Mesothelial cell of epicardium (in vitro differentiated cells): ENCODE measurements at places on chromosomes 1 and 21.

- no peak overlapping the region for H3K4me3 ChIP-seq
- peaks cover 44% of the 10 kb centered on the region for H3K4me1 ChIP-seq
- DNase-seq: no peak
- H3K36me3 ChIP-seq: no peaks in the 10 kb centered on the region
Observed at GRCh38 chr1:223700942-223701637, 11.2 kb upstream of the CAPN2 start.

- H3K27me3 ChIP-seq: no peaks in the 10 kb centered on the region
- H3K27ac ChIP-seq: peak overlapping the region; percentile 72
- H3K4me1 ChIP-seq: peaks cover 17% of the 10 kb centered on the region
- no peak overlapping the region for H3K4me3 ChIP-seq
- DNase-seq: no peak
Observed at GRCh38 chr1:244242446-244242845, 191.4 kb downstream of the ZBTB18 start.

- no peak for DNase-seq
- H3K36me3 ChIP-seq: no peaks in the 10 kb centered on the region
- H3K27me3 ChIP-seq: peaks cover 19% of the 10 kb centered on the region
- no peak overlapping the region for H3K4me3 ChIP-seq
Observed at GRCh38 chr1:169588785-169589485, 2.7 kb upstream of the F5 start.

DNA sequence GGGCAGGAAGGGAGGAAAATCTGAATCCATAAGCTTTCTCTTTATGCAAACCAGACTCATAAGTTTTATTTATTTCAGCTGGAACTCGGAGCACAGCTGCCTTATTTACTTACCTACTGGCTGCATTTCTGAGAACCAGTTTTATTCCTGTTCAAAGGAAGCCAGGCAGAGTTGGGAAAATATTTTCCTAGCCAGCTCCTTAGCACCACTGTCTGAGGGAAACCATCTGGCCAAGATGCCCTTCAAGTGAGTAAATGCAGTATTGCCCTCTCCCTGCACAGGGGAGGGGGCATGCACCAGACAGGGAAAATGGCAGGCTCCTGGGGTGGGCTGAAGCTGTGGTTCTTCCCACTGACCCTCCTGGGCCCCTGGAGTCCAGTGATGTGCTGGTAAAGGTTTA is 28.9 kb upstream of the FMOD start:
- DNase-seq: no peak
- H3K36me3 ChIP-seq: no peaks in the 10 kb centered on the region
- H3K27me3 ChIP-seq: peaks cover 25% of the 10 kb centered on the region
- peak overlapping the region; percentile 91 for H3K27ac ChIP-seq
- H3K4me1 ChIP-seq: peaks cover 23% of the 10 kb centered on the region

DNA sequence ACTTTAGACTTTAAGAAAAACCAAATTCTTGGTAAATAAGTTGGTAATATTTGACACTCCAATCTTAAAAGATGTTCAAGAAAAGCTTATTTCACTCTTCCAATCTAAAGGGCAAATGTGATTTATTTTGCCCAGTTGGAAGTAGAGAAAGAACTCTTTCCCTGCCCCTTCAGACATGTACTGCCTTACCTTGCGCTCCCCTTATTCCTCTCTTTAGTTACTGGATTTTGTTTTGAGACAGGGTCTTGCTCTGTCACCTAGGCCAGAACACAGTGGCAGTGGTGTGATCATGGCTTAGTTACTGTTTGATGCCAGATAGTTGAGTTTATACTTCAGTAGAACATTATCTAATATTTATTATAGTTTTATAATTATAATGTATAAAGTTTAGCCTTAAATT is 27.5 kb downstream of the FUBP1 start:
- H3K4me3 ChIP-seq: no peak overlapping the region
- peaks cover 48% of the 10 kb centered on the region for H3K36me3 ChIP-seq
- H3K4me1 ChIP-seq: no peaks in the 10 kb centered on the region

GRCh38 chr1:182207300-182207699 is 145.8 kb upstream of the ZNF648 start:
- H3K27ac ChIP-seq: no peak overlapping the region
- H3K36me3 ChIP-seq: no peaks in the 10 kb centered on the region
- no peaks in the 10 kb centered on the region for H3K4me1 ChIP-seq
- H3K27me3 ChIP-seq: no peaks in the 10 kb centered on the region
- no peak overlapping the region for H3K4me3 ChIP-seq

DNA sequence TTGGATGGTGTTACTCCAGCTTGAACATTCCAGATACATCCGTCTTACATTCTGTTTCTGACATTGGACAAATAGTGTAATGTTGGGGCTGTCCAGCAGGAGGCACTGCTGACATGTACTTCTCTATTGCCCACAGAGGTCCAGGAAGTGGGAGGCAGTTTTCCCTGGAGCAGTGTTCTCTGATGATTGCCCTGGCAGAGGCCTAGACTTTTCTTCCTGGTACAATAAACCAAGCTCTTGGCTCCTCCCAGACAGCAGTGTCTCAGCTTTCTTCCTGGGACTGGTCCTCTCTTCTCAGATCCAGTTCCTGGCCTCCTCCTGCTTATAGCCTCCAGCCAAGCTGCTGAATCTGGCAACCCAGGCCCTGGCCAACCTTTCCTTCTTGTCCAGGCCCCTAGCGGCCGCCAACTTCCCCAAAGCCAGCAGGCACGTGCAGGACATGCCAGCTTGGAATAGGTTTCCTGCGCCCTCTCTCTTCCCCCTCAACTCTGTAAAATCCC is 14.9 kb upstream of the IFNLR1 start:
- peaks cover 19% of the 10 kb centered on the region for H3K4me1 ChIP-seq
- DNase-seq: peak; percentile 49
- peak overlapping the region; percentile 39 for H3K27ac ChIP-seq
- H3K36me3 ChIP-seq: no peaks in the 10 kb centered on the region
- H3K4me3 ChIP-seq: no peak overlapping the region

- no peak overlapping the region for H3K4me3 ChIP-seq
- peaks cover 6% of the 10 kb centered on the region for H3K4me1 ChIP-seq
- H3K27me3 ChIP-seq: no peaks in the 10 kb centered on the region
- DNase-seq: no peak
- H3K36me3 ChIP-seq: no peaks in the 10 kb centered on the region
Observed at GRCh38 chr1:79815115-79815514, 808.6 kb upstream of the ADGRL4 start.

- no peaks in the 10 kb centered on the region for H3K27me3 ChIP-seq
- H3K4me3 ChIP-seq: peak overlapping the region; percentile 60
- peak overlapping the region; percentile 25 for H3K27ac ChIP-seq
- H3K4me1 ChIP-seq: peaks cover 17% of the 10 kb centered on the region
- peaks cover 3% of the 10 kb centered on the region for H3K36me3 ChIP-seq
Observed at GRCh38 chr1:75677443-75677842, 47.1 kb upstream of the ACADM start.

- no peaks in the 10 kb centered on the region for H3K27me3 ChIP-seq
- H3K36me3 ChIP-seq: no peaks in the 10 kb centered on the region
- H3K27ac ChIP-seq: no peak overlapping the region
- DNase-seq: no peak
- no peaks in the 10 kb centered on the region for H3K4me1 ChIP-seq
Observed at GRCh38 chr1:75808921-75809320, 12.2 kb downstream of the MSH4 start.

DNA sequence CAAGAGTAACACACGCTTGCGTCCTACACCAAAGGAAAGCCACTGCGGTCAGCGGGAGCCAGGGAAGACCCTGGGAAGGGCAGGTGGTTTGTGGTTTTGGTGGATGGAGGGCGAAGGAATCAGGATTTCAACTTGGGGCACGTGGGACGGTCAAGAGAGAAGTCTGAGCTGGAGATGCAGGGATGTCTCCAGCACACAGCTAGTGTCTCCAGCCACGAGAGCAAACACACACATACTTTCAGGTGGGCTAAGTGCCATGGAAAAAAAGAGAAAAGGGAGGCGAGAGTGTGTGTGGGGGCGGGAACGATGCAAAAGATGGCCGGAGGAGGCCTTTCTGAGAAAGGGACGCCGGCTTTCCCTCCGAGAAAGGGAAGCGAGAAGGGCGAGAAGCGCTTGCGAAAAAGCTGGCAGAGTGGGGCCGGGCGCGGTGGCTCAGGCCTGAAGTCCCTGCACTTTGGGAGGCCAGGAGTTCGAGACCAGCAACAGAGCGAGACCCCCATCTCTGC is 1.4 kb upstream of the SRRM1 start:
- peak overlapping the region; percentile 100 for H3K27ac ChIP-seq
- H3K4me3 ChIP-seq: peak overlapping the region; percentile 96
- H3K36me3 ChIP-seq: peaks cover 9% of the 10 kb centered on the region
- peak; percentile 40 for DNase-seq
- peaks cover 2% of the 10 kb centered on the region for H3K27me3 ChIP-seq

DNA sequence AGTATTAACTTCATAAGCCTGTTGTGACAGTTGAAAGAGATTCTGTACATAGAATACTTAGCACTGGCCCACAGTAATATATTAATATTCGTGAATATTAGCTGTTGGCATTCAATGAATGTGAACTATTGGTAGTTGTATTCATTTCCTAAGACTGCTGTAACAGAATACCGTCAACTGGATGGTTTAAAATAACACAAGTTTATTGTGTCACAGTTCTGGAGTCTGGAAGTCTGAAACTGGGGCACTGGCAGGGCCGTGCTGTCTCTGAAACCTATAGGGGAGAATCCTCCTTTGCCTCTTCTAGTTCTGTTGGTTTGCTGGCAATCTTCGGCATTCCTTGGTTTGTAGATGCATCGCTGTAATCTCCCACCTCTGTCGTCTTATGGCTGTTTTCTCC is 47.5 kb downstream of the OLFML3 start:
- H3K4me1 ChIP-seq: peaks cover 17% of the 10 kb centered on the region
- no peak for DNase-seq
- no peak overlapping the region for H3K4me3 ChIP-seq

GRCh38 chr1:192529811-192530210 is 45.8 kb upstream of the RGS1 start:
- peaks cover 37% of the 10 kb centered on the region for H3K4me1 ChIP-seq
- H3K4me3 ChIP-seq: no peak overlapping the region
- peak overlapping the region; percentile 82 for H3K27ac ChIP-seq
- no peaks in the 10 kb centered on the region for H3K27me3 ChIP-seq
- DNase-seq: no peak

- H3K27ac ChIP-seq: no peak overlapping the region
- no peaks in the 10 kb centered on the region for H3K36me3 ChIP-seq
- H3K4me3 ChIP-seq: no peak overlapping the region
- H3K4me1 ChIP-seq: peaks cover 32% of the 10 kb centered on the region
- no peaks in the 10 kb centered on the region for H3K27me3 ChIP-seq
Observed at GRCh38 chr1:219761208-219761860, 148.4 kb upstream of the ZC3H11B start.

- DNase-seq: no peak
- no peaks in the 10 kb centered on the region for H3K27me3 ChIP-seq
- peaks cover 44% of the 10 kb centered on the region for H3K4me1 ChIP-seq
- no peak overlapping the region for H3K4me3 ChIP-seq
- no peak overlapping the region for H3K27ac ChIP-seq
Observed at GRCh38 chr1:64176659-64177058, 26.8 kb upstream of the UBE2U start.

GRCh38 chr1:223248770-223249140 is 105.7 kb upstream of the TLR5 start:
- H3K4me1 ChIP-seq: no peaks in the 10 kb centered on the region
- H3K27ac ChIP-seq: no peak overlapping the region
- no peak overlapping the region for H3K4me3 ChIP-seq
- no peaks in the 10 kb centered on the region for H3K36me3 ChIP-seq
- H3K27me3 ChIP-seq: peaks cover 53% of the 10 kb centered on the region
- DNase-seq: no peak

- H3K27ac ChIP-seq: no peak overlapping the region
- H3K36me3 ChIP-seq: no peaks in the 10 kb centered on the region
- peaks cover 20% of the 10 kb centered on the region for H3K4me1 ChIP-seq
- H3K4me3 ChIP-seq: no peak overlapping the region
Observed at GRCh38 chr1:60118085-60118484, 44.5 kb upstream of the C1orf87 start.

- no peak overlapping the region for H3K4me3 ChIP-seq
- no peak overlapping the region for H3K27ac ChIP-seq
- H3K27me3 ChIP-seq: no peaks in the 10 kb centered on the region
- DNase-seq: no peak
- H3K36me3 ChIP-seq: no peaks in the 10 kb centered on the region
Observed at GRCh38 chr1:81894867-81895266, 94.1 kb downstream of the ADGRL2 start.

- DNase-seq: no peak
- no peak overlapping the region for H3K4me3 ChIP-seq
- H3K27me3 ChIP-seq: no peaks in the 10 kb centered on the region
- H3K36me3 ChIP-seq: peaks cover 11% of the 10 kb centered on the region
Observed at GRCh38 chr1:92404661-92405060, 82.1 kb downstream of the GFI1 start.

DNA sequence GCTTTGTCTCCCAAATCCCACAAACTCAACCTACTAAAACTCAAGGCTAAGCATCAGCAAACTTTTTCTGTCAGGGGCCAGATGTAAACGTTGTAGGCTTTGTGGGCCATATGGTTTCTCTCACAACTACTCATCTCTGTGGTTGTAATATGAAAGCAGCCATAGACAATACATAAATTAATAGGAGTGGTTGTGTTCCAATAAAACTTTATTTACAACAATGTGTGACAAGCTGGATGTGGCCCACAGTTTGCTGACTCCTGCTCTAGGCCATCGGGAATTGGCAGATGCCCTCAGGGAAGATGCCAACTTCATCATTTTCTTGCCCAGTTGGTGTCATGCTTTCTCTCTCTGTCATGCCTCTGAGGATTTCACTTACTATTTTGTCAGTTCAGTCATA is 17.5 kb upstream of the ERRFI1 start:
- H3K27ac ChIP-seq: no peak overlapping the region
- DNase-seq: no peak
- no peaks in the 10 kb centered on the region for H3K27me3 ChIP-seq
- H3K36me3 ChIP-seq: peaks cover 12% of the 10 kb centered on the region

- peaks cover 27% of the 10 kb centered on the region for H3K4me1 ChIP-seq
- no peaks in the 10 kb centered on the region for H3K27me3 ChIP-seq
- no peak overlapping the region for H3K27ac ChIP-seq
- peak; percentile 13 for DNase-seq
- H3K4me3 ChIP-seq: no peak overlapping the region
Observed at GRCh38 chr1:5911871-5912271, 80.4 kb downstream of the NPHP4 start.

- H3K4me1 ChIP-seq: peaks cover 8% of the 10 kb centered on the region
- DNase-seq: no peak
- H3K4me3 ChIP-seq: no peak overlapping the region
Observed at GRCh38 chr1:190303501-190303900, 174.2 kb downstream of the BRINP3 start.

GRCh38 chr1:197272791-197273190 is 4.7 kb downstream of the CRB1 start:
- H3K27me3 ChIP-seq: peaks cover 23% of the 10 kb centered on the region
- no peaks in the 10 kb centered on the region for H3K36me3 ChIP-seq
- no peaks in the 10 kb centered on the region for H3K4me1 ChIP-seq
- DNase-seq: no peak
- H3K4me3 ChIP-seq: no peak overlapping the region
